ENCODE measurements at places on chromosomes 3 and 15. TPM values are rescaled to one million over a fixed set of nuclear protein-coding genes. Genes with fewer than 3 reads are reported as not detected.

The CYP1A2 gene
- not detected for total RNA-seq

GRCh38 chr15:90845201-90845949, 23.0 kb upstream of the FURIN start:
- no peaks in the 10 kb centered on the region for H3K36me3 ChIP-seq
- no peaks in the 10 kb centered on the region for H3K27me3 ChIP-seq
- DNase-seq, result no peak
- H3K4me1 ChIP-seq, result no peaks in the 10 kb centered on the region
- no peak overlapping the region for H3K4me3 ChIP-seq

DNA sequence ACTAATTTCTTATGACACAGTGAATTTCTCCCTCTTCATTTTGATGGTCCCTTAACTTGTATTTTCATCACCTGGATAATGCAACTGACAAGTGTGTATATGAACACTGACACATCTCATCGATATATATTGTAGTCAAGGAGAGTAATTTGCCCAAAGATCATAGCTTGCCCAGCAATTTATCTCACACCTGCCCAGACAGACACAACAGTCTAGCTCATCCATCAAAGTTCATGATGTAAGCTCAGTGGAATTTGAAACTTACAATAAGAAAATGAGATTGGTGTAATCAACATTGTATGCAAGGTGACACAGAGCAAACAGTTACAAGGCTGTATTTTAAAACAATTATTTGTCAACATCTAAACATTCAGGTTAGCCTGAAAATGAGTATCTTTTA, 805.8 kb downstream of the NAALADL2 start:
- no peak overlapping the region for H3K27ac ChIP-seq
- no peaks in the 10 kb centered on the region for H3K27me3 ChIP-seq
- H3K36me3 ChIP-seq, result no peaks in the 10 kb centered on the region
- H3K4me1 ChIP-seq, result no peaks in the 10 kb centered on the region
- no peak overlapping the region for H3K4me3 ChIP-seq
- DNase-seq, result no peak

GRCh38 chr15:70466895-70467529, 296.3 kb downstream of the UACA start:
- H3K4me3 ChIP-seq, result no peak overlapping the region
- DNase-seq, result no peak
- H3K27ac ChIP-seq, result no peak overlapping the region
- no peaks in the 10 kb centered on the region for H3K4me1 ChIP-seq

DNA sequence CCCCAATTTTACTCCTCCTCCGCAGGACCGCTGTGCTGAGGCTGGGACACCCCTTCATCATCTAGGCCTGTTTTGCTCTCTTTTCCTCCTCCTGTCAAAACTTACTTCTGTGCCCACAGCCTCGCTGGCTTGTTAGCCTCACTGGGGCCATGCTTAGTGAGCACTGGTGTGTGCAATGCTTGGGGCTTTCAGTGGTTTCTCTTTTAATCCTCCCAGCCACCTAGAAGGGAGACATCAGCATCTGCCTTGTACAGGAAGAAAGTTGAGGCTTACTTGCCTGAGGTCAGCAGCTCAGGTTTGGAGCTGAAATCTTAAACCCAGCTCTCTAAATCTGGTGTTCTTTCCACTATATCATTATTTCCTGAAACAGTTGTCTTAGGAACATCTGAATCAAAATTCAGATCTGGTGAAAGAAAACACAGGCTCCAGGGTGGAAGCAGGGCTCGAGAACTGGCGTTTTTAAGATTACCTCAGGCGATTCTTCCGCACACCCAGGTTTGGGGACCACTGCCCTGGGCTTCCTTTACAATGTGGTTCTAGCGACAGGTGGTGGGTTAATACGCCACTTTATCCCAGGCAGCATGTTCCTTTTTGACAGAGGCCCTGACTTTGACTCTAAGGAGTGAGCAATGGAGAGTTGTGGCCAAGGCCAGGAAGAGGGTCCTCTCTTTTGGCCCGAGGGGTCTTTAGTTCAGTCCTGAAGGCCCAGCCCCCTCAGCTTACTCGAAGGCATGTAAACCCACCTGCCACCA, 3.8 kb downstream of the THSD4 start:
- no peak for DNase-seq
- no peaks in the 10 kb centered on the region for H3K27me3 ChIP-seq
- H3K4me3 ChIP-seq, result no peak overlapping the region
- H3K36me3 ChIP-seq, result no peaks in the 10 kb centered on the region
- H3K4me1 ChIP-seq, result no peaks in the 10 kb centered on the region

The CCRL2 gene
- 1.5 TPM for total RNA-seq

DNA sequence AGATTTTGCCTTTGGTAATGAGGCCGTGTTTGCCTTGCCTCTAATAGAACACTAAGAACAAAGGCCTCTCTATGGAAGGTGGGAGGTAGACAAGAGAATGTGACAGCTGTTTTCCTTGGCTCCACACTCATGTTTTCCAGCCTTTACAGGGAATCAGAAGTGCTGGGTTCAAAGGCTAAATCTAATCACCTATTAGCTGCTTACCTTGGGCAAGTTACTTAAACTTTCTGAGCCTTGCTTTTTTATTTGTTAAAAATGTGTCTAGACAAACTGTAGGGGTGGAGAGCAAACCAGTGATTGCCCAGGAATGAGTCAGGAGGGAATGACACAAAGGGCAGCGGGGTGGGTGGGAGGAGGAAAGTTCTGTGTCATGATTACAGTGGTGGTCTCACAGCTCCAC, 179.0 kb downstream of the P3H2 start:
- peaks cover 73% of the 10 kb centered on the region for H3K4me1 ChIP-seq
- DNase-seq, result no peak
- no peak overlapping the region for H3K4me3 ChIP-seq
- H3K27me3 ChIP-seq, result no peaks in the 10 kb centered on the region
- no peaks in the 10 kb centered on the region for H3K36me3 ChIP-seq

All from esophagus squamous epithelium (tissue), 5 donors.